ENCODE measurements at places on chromosomes 16 and 17.

GRCh38 chr16:85602402-85603202 lies 10.5 kb upstream of the GSE1 start:
- no peak for DNase-seq

- no peak for DNase-seq
These were observed 238.1 kb upstream of the MAF start for GRCh38 chr16:79838496-79839259.

GRCh38 chr17:58326609-58327362 lies 1.8 kb downstream of the TSPOAP1 start:
- no peak for DNase-seq

- no peak for DNase-seq
These were observed 29.5 kb downstream of the PSME3IP1 start for GRCh38 chr16:57156351-57156703.

- DNase-seq, result no peak
These were observed 8.4 kb upstream of the SPDYE4 start for GRCh38 chr17:8766731-8767130.
